CD8-positive, alpha-beta memory T cell (primary cell): ENCODE measurements at places on chromosomes 11 and 22. TPM values are rescaled to one million over a fixed set of nuclear protein-coding genes. Genes with fewer than 3 reads are reported as not detected.

KRTAP5-10 gene
- not detected for polyA plus RNA-seq

PVALB gene
- polyA plus RNA-seq: not detected

DNA sequence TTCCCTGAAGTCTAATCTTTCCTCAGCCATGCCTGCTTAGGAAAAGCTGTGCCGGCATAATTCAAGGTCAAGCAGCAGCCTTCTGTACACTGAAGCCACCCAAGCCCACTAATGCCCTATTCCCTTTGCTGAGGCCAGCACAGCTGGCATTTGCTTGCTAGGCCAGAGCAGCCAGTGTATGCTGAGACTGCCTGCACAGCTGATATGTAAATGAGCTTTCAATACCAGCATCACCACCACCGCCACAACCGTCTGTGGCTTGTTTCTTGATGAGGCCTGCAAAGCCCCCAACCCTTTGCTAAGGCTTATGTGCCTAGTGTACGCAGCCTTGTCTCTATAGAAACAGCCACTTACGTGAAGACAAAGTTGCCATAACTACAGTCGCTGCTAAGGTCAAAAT, 56.3 kb upstream of the TNRC6B start:
- no peak overlapping the region for H3K4me3 ChIP-seq
- peak; percentile 12 for DNase-seq
- H3K27me3 ChIP-seq: no peaks in the 10 kb centered on the region
- H3K4me1 ChIP-seq: peaks cover 21% of the 10 kb centered on the region
- no peak overlapping the region for H3K27ac ChIP-seq
- H3K36me3 ChIP-seq: no peaks in the 10 kb centered on the region

DNA sequence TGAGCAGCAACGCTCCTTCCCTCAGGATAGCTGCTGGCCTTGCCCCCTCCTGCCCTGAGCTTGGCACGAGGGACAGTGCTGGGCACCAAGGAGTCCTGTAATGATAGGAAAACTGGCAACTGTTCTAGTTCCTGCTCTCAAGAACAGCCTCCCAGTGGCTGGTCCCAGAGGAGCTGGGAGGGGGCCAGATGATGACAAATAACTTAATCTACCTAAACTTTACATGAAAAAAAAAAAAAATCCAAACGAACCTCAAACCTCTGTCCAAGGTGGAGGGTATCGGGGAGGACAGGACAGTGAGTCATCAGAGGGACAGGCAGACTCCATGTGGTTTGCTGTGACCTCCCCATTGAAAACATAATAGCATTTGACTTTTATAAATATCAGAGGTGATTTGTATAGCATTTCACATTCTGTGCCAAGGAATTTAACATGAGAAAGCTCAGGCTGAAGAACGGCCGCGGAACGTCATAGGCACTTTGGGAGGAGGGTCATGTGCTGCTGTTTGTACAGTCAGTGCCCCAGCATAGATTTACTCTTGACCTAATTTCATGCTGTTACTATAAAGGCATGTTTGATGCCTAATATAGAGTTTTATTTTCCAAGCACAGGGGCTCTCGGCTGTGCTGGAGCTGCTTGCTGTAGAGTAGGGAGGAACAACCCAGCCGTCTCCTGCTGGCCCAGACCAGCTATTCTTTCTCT, 98.2 kb upstream of the NNMT start:
- peaks cover 9% of the 10 kb centered on the region for H3K4me1 ChIP-seq
- H3K36me3 ChIP-seq: no peaks in the 10 kb centered on the region
- no peaks in the 10 kb centered on the region for H3K27me3 ChIP-seq

- H3K4me3 ChIP-seq: no peak overlapping the region
- H3K27ac ChIP-seq: no peak overlapping the region
- H3K36me3 ChIP-seq: no peaks in the 10 kb centered on the region
Observed at GRCh38 chr11:60887556-60887955, 18.8 kb downstream of the PRPF19 start.

DNA sequence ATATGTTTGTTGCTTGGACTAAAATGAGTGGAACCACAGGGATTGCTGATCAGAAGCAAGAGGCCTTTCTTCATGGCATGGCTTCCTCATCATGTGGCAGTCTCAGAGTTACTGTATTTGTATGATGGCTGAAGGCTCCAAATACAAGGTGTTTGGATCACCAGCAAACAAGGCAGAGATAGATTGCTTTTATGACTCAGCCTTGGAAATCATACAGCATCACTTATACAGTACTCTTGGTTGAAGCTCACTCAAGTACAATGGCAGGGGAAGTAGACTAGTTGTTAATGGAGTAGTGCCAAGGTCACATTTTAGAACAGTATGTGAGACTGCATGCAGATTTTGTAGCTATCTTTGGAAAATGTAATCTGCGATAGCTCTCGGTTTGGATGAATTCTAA, 16.6 kb downstream of the CAPRIN1 start:
- peaks cover 12% of the 10 kb centered on the region for H3K36me3 ChIP-seq
- no peaks in the 10 kb centered on the region for H3K27me3 ChIP-seq
- peaks cover 32% of the 10 kb centered on the region for H3K4me1 ChIP-seq
- no peak overlapping the region for H3K27ac ChIP-seq
- H3K4me3 ChIP-seq: no peak overlapping the region
- DNase-seq: no peak

GRCh38 chr11:30342736-30343166, 19.8 kb downstream of the ARL14EP start:
- H3K27ac ChIP-seq: no peak overlapping the region
- no peaks in the 10 kb centered on the region for H3K36me3 ChIP-seq
- no peaks in the 10 kb centered on the region for H3K4me1 ChIP-seq
- no peak overlapping the region for H3K4me3 ChIP-seq

- H3K4me1 ChIP-seq: no peaks in the 10 kb centered on the region
- H3K4me3 ChIP-seq: no peak overlapping the region
- no peaks in the 10 kb centered on the region for H3K27me3 ChIP-seq
- no peak overlapping the region for H3K27ac ChIP-seq
- no peak for DNase-seq
Observed at GRCh38 chr11:27300974-27301373, 62.0 kb downstream of the CCDC34 start.

- no peak overlapping the region for H3K4me3 ChIP-seq
- H3K27ac ChIP-seq: no peak overlapping the region
Observed at GRCh38 chr11:41267451-41267850, 192.0 kb downstream of the LRRC4C start.

DNA sequence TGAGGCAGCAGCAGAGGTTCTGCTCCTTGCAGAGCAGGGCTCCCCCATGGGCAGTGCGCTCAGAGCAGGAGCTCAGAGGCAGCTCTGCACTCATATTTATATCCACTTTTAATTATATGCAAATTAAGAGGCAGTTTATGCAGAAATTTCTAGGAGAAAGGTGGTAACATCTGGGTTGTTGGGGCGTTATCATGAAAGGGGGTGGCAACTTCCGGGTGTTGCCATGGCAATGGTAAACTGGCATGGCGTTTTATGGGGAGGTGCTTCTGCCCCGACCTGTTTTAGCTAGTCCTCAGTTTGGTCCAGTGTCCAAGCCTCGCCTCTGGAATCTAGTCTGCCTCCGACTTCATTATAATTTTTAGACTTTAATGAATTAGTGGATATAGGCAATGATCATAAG, 1191.7 kb downstream of the TBC1D22A start:
- H3K36me3 ChIP-seq: no peaks in the 10 kb centered on the region
- no peak for DNase-seq
- no peaks in the 10 kb centered on the region for H3K4me1 ChIP-seq

GRCh38 chr11:59427068-59427382, 812 bp upstream of the OR5A2 start:
- no peaks in the 10 kb centered on the region for H3K36me3 ChIP-seq
- H3K27me3 ChIP-seq: no peaks in the 10 kb centered on the region
- no peak for DNase-seq
- no peak overlapping the region for H3K4me3 ChIP-seq
- H3K4me1 ChIP-seq: no peaks in the 10 kb centered on the region

- no peaks in the 10 kb centered on the region for H3K4me1 ChIP-seq
- H3K27ac ChIP-seq: no peak overlapping the region
- H3K27me3 ChIP-seq: no peaks in the 10 kb centered on the region
- H3K36me3 ChIP-seq: no peaks in the 10 kb centered on the region
- no peak for DNase-seq
Observed at GRCh38 chr11:22387126-22387525, 48.9 kb downstream of the SLC17A6 start.

DNA sequence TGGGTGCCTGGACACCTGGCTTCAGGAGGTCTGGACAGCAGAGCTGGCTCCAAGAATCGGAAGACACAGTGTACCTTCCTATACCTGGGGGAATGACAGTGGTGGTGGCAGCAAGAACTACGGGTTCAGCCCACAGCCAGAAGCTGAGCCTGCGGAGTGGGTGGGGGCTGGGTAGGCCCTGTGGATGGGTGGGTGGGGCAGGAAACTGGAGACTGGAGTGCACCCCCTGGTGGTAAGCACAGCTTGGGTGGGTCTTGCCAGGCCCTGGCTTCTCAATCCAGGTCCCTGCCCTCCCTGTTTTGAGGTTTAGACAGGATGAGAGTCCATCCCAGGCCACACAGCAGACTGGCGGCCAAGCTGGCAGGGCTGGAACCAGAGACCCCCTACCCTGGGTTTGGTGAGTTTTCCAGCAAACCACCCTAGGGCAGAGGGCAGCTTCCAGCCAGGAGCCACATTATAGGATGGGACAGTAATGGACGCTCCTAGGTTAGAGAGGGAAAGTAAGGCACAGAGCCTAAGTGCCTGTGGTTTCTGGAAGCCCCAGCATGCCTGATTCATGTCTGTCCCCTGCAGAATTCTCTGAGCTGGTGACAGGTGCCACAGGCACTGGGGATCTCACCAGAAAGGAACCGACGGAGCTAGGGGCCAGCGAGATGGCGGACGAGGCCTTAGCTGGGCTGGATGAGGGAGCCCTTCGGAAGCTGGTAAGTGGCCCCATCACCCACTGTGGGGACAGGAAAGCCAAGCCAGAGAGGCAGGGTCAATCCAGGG, 1.7 kb downstream of the SMTN start:
- H3K4me3 ChIP-seq: no peak overlapping the region
- H3K36me3 ChIP-seq: no peaks in the 10 kb centered on the region
- DNase-seq: no peak
- no peaks in the 10 kb centered on the region for H3K27me3 ChIP-seq
- H3K27ac ChIP-seq: no peak overlapping the region

GRCh38 chr11:6622261-6623171, 3.3 kb upstream of the TPP1 start:
- no peak overlapping the region for H3K27ac ChIP-seq
- no peak for DNase-seq
- no peak overlapping the region for H3K4me3 ChIP-seq
- no peaks in the 10 kb centered on the region for H3K27me3 ChIP-seq
